Nephron progenitor cell (in vitro differentiated cells): ENCODE measurements at places on chromosomes 12 and 14.

GRCh38 chr14:95301527-95302187 is 18.1 kb downstream of the CLMN start:
- no peak for DNase-seq

DNA sequence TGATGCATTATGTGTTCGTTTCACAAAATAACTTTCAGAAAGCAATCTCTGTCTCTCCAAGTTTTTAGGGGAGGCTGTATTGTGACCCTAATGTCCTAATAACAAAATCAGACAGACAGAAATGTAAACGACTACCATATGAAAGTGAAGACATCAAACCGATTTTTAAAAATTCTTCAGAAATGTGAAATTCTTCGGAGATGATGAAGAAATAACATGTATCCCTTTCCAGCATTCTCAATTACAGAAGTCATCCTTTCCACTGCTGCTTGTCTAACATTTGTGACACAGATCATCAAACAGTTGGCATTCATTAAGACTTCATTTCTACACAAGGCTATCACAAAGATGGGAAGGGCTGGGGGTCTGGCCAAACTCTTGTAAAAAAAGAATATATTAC is 41.0 kb downstream of the DMAC2L start:
- DNase-seq = no peak

- DNase-seq = no peak
Observed at GRCh38 chr12:108253540-108253939, 85.6 kb downstream of the CMKLR1 start.

GRCh38 chr12:21631367-21631766 is 26.3 kb downstream of the LDHB start:
- no peak for DNase-seq

- DNase-seq = no peak
Observed at GRCh38 chr14:54253195-54253947, 143.4 kb upstream of the CDKN3 start.

DNA sequence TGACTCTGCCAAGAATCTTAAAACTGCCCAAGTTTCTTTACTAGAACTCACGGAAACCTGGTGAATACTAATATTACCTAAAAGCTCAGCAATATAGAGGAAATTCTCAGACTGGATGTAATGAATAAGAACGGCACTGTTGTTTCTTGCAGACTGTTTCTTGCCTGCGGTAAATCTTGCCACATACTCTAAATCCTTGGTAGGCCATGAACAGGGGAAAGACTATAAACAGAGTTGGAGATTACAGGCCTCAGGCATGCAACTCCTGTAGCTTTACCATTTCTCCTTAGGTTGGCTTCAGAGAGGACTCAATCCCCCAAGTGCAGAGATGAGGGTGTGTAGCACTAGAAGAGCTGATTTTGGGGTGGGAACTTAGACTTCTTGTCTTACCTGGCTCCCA is 1.1 kb downstream of the ALDH6A1 start:
- DNase-seq = no peak

GRCh38 chr14:86457481-86458135 is 927.7 kb downstream of the FLRT2 start:
- no peak for DNase-seq

DNA sequence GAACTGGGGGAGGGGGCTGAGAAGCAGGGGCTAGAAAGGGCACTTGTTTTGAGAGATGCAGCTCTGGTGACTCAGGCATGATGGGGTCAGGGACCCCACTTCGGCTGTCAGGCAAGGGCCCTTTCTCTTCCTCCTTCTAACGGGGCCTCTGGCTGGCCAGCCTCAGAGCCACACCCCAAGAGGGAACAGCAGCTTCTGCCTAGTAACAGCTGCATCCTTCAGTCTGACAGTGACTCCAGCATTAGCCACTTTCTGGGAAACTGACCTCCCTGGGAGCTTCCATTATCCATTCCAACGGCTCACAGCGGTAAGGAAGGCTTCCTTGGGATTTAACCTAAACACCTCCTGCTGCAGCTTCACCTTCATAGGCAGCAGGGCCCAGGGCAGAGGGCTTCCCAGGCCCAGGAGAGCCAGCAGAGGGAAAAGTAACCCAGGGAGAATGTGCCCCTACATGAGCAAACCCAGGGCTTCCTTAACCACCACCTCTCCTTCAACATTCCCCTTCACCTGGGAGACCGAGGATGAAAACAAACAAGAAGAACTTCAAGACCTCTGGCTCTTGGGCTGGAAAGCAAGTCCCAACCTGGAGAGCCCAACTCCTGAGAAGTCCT is 2.7 kb downstream of the NCKAP5L start:
- no peak for DNase-seq

DNA sequence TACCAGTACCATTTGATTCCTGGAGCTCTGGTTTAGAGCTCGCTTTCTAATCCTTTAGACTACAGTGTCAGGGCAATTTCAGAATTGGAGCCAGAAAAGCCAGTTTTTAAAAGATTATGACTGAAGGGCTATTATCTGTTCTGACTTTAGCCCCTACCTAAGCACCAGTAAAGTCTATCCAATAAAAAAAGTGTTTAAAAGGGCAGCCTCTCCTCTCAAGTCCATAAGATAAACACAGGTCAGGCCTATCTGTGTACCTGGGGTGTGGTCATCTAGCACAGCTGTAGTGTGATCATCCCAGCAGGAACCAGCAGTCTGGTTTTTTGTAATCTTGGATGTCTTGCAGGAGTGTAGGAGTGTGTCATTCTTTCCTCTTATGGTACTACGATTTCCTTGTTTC is 6.6 kb downstream of the APPL2 start:
- no peak for DNase-seq

DNA sequence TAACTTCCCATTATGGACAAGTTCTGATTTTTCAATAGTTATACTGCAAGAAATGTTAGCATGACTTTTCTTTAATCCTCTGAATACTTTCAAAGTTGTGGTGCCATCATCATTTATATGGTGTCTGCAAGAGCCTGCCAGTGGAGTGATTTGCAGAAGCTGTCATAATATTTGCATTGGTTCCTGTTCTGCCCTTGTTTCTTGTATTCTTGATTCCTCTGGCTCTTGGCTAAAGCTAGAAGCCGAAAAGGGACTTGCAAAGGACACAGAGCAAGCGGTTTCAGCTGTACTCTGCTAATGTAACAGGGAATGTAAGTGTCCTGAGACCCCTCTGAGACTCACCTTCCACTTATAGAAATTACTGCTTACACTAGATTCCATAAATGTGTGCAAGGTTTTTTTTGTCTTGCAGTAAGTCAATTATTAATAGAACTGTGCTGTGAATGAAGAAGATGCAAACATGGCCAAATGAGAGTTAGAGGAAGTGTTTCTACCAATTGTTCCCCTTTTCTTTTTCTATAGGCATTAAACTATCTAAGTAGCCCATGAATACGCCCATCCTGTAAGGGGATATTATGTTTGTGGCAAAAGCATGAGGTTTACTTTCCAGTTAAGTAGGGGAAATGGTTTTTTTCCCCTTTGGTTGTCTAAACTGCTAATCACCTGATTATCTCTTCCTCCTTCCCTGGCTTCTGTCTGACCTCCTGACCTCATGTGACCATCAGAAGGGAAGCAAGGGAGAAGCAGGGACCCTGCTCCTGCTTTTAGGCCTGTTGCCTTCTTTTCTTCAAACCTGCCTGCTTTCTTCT is 5.3 kb downstream of the DYRK4 start:
- no peak for DNase-seq

GRCh38 chr12:58270966-58271705 is 329.8 kb downstream of the ATP23 start:
- no peak for DNase-seq

- DNase-seq = no peak
Observed at GRCh38 chr12:110619534-110619953, 5.6 kb downstream of the TCTN1 start.

- no peak for DNase-seq
Observed at GRCh38 chr14:89540009-89540829, 123.2 kb upstream of the FOXN3 start.

DNA sequence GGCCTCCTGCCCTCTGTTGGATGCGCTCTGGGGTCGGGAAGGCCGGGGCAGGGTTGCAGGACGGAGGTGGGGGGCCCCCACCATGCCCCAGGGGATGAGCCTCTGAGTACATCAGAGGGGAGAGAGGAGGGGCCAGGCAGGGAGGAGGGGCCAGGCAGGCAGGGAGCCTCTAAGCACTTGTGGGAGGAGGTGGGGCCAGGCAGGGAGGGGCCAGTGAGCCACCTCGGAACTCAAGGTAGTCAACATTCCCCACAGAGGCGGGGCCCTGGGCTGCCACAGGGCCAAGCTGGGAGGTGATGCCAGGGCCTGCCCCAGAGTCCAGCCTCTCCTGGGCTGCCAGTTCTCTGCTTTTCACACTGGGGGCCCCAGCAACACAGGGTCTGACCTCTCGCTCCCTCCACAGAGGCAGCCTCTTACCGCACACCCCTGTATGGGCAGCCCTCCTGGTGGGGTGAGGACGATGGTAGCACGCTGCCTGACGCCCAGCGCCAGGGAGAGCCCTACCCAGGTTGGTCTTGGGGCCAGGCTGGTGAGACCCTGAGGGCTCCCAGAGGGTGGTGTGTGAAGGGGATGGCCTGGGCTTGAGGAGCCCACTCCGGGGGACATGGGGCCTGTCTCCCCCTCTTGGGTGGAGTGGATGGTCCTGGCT is 17.4 kb downstream of the CEP170B start:
- DNase-seq = peak; percentile 67

GRCh38 chr14:95507701-95508103 is 8.7 kb downstream of the SYNE3 start:
- no peak for DNase-seq

GRCh38 chr14:33534632-33535031 is 416.2 kb downstream of the EGLN3 start:
- DNase-seq = no peak

GRCh38 chr12:116556964-116557698 is 2.0 kb upstream of the MAP1LC3B2 start:
- no peak for DNase-seq

- DNase-seq = no peak
Observed at GRCh38 chr12:846421-846820, 94.0 kb downstream of the WNK1 start.

DNA sequence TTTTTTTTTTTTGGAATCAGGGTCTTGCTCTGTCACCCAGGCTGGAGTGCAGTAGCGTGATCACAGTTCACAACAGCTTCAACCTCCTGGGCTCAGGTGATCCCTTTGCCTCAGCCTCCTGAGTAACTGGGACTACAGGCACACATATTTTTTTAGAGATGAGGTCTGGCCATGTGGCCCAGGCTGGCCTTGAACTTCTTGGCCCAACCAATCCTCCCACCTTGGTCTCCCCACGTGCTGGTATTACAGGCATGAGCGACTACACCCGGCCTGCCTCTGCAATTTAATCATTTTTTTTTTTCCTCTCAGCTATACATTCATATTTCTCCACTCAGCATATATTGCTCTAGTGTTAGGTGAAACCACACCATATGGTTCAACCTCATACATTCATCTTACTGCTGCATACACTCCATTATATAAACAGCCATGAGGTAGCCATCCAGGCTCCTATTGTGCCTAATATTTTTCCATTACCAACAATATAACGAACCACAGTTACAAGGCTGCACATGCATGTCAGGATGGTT is 7.1 kb downstream of the STX2 start:
- no peak for DNase-seq

GRCh38 chr12:85559127-85559526 is 277.1 kb downstream of the RASSF9 start:
- DNase-seq = no peak

DNA sequence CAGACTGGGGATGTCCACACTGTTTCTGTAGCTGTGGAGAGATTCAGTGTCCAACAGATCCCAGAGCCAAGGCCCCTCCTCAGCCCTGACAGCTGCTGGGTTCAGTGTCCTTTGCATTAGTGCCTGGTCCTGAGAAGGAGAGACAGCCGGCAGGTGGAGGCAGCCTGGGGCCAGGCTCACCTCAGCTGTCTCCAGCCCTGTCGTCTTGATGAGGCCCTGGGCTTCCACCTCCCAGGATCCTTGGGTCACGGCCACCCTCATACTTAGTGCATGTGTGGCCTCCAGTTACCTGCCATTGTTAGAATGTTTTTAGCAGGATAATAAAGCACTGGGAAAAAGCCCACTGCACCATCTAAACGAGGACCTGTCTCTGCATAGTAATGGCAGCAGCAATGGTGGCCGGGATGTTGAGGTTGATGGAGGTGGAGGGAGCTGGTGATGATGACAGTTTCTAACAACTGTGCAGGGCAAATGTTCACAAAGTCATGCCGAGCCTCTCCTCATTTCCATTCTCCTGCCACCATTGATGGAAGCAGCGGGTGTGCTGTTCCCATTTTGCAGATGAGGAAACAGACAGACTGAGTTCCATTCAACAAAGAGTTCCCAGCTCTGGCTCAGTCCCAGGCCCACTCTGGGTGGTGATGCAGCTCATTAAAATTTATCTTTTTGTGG is 17.7 kb downstream of the ASB2 start:
- no peak for DNase-seq

DNA sequence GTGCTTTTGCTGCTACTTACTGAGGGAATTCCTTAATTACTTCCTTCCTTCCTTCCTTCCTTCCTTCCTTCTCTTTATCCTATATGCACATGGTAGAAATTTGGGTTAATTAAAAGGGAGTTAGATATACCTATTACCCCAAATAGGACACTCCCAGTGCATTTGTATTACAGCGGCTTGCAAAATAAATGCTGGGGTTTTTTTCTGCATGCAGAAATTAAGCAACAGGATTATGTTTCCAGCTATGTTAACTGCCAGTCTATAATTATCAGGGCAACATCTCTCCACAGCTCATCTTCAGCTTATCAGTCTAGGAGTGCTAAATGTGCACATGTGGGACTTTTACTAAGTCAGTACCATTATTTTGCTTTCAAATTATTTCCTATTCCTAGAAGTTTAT is 132.9 kb upstream of the SLC35F4 start:
- DNase-seq = no peak

- no peak for DNase-seq
Observed at GRCh38 chr12:84561351-84561750, 351.2 kb downstream of the SLC6A15 start.

- peak; percentile 35 for DNase-seq
Observed at GRCh38 chr12:120668868-120669840, 17.8 kb upstream of the MLEC start.

GRCh38 chr14:26330982-26331381 is 266.9 kb downstream of the NOVA1 start:
- DNase-seq = no peak

DNA sequence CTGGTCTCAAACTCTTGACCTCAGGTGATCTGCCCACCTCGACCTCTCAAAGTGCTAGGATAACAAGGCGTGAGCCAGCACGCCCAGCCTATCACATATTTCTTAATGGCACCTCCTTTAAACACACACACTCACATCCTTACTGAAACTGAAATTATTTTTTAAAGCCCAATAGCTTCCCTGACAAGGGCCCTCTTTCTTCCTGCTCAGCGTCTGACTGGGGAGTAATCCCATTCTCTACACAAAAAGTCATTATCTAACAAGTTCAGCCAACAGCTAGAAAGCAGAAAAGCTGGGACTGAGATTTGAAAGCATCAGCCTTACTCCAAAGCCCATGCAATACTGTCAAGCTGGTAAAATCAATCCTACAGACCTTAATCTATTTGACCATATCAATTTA is 10.0 kb upstream of the AICDA start:
- no peak for DNase-seq

GRCh38 chr14:76776428-76777251 is 15.4 kb downstream of the VASH1 start:
- DNase-seq = no peak
